Tibial nerve (tissue), 4 donors: ENCODE measurements at places on chromosomes 4 and X. TPM values are rescaled to one million over a fixed set of nuclear protein-coding genes. Genes with fewer than 3 reads are reported as not detected.
A peak's percentile ranks its signal among the peaks of the same experiment; 100 is the strongest.

- no peak overlapping the region for H3K4me3 ChIP-seq
- no peak for DNase-seq
- H3K27ac ChIP-seq: no peak overlapping the region
- no peaks in the 10 kb centered on the region for H3K36me3 ChIP-seq
Observed at GRCh38 chr4:168540503-168541265, 43.8 kb downstream of the PALLD start.

Gene SLC25A53
- total RNA-seq: 2.2 TPM

DNA sequence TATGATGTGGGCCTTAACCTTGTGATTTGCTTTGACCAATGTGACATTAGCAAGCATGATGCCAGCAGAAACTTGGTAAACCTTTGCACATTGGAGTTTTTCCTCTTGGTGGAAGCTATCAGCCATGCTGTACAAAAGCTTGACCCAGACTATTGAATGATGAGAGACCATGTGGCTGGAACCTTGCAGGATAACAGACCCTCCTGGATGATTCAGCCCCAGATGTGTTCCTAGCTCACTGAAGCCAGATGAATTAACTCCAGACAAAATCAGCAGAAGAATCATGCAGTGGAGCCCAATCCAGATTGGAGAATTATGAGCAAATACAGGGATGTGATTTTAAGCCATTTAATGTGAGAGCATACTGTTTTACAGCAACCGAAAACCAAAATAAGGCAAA lies 16.8 kb downstream of the SPARCL1 start:
- DNase-seq: no peak
- H3K27ac ChIP-seq: no peak overlapping the region
- no peak overlapping the region for H3K4me3 ChIP-seq
- peaks cover 14% of the 10 kb centered on the region for H3K36me3 ChIP-seq
- H3K4me1 ChIP-seq: no peaks in the 10 kb centered on the region

- DNase-seq: no peak
- peak overlapping the region; percentile 15 for H3K27ac ChIP-seq
- H3K27me3 ChIP-seq: no peaks in the 10 kb centered on the region
Observed at GRCh38 chr4:119984996-119985395, 81.7 kb downstream of the MAD2L1 start.

GRCh38 chr4:150164956-150165629 lies 86.8 kb downstream of the DCLK2 start:
- no peaks in the 10 kb centered on the region for H3K4me1 ChIP-seq
- no peak overlapping the region for H3K27ac ChIP-seq
- H3K4me3 ChIP-seq: no peak overlapping the region

Gene APLN
- total RNA-seq: 0.60 TPM

DNA sequence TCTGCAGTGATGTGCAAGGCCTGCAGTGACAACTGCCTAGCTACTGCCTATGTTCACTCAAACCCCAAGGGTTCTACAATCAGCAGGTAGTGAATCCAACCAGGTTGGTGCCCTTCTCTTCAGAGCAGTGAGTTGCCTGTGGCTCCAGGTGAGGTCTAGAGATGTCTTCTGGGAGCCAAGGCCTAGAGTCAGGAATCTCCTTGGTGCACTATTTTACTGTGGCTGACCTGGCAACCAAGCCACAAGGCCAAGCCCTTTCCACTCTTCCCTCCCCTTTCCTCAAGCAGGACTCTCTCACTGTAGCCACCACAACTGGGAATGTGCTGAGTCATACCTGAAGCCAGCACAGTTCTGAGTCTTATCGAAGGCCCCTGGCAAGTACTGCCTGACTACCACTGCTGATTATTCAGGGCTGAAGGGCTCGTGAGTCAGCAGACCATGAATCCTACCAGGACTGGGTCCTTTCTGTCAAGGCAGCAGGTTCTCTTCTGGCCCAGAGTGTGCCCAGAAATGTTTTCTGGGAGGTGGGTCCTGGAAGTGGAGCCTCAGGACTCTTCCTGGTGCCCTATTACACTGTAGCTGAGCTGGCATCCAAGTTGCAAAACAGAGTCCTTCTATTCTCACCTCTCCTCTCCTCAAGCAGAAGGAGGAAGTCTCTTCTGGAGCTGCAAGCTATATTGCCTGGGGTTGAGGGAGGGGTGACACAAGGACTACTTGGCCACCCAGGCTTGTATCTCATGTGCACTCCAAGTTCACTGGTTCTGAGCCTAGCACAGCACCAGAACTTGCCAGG lies 111.6 kb downstream of the BTC start:
- H3K4me3 ChIP-seq: no peak overlapping the region
- no peak overlapping the region for H3K27ac ChIP-seq
- H3K27me3 ChIP-seq: no peaks in the 10 kb centered on the region
- H3K4me1 ChIP-seq: no peaks in the 10 kb centered on the region
- DNase-seq: no peak
